NCI-H1105 (cell line): ENCODE measurements at places on chromosomes 3 and 15.

DNA sequence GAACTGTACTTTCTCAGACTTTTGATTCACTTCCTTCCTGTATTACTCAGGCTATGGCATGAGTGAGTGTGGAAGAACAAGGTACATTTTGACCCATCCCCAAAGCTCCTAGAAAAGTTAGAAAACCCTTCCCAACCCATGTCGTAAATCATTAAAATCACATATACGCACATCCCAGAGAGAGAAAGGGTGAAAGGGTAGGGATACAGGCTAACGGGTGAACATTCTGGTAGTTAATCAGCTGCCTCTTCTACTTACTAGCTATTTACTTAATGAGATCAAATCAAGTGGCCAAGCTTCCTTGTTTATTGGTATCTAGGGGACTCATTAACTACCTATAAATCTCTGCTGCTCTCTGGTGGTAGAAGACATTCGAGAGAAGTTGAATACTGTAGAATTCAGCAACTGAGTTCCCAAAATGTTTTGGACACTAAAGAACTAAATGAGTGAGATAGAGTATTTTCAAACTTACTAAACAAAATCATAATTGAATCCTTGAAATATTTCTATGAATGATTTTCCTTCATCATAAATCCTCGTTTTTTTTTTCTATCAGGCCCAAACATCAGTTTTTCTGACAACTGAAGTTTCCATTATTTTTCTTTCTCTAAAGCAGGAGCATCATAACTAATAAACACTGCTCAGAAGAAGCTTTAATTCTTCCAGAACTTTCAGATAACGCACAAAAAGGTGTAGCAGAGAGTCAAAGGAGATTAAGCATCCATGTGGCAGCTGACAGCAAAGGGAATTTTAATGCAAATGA lies 124.2 kb downstream of the IMPG2 start:
- DNase-seq: peak; percentile 52

GRCh38 chr3:177554895-177555759 lies 357.8 kb upstream of the TBL1XR1 start:
- DNase-seq: no peak

DNA sequence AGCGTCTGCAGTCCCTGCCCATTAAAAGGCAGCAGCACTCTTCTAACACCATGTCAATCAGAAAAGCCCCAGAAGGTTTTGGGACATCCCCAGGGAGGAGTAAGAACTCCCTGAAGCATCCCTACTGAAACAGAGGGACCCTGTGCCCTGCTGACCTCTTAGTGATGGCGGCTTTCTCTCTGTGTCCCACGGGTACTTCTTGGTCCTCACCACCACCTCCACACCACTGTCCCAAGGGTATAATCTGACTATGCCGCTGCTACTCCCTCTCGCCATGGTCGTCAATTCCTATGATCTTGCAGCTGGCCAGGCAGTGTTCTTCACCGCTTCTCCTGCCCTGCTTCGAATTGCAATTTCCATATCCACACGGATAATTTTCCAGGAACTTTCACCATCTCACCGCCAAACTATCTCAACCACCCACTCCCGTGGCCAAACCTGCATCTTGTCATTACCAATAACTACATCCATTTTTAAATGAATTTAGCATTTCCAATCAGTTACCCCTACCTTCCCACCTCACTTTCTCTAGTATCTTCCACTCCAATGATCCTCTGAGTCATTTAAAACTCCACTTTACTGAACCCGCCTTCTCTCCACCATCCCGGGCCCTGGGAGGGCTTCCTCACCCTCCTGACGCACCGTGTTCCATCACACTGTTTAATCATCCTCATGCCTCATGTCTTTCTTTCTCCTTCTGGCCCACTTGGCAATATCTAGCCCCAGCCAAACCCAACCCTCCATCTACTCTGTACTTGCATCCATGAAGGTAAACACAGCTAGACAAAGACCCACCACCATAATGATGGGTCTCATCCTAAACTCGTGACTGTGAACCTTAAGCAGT lies 23.7 kb downstream of the PRR23E start:
- no peak for DNase-seq

GRCh38 chr15:101338502-101339057 lies 43.5 kb upstream of the SNRPA1 start:
- DNase-seq: no peak

DNA sequence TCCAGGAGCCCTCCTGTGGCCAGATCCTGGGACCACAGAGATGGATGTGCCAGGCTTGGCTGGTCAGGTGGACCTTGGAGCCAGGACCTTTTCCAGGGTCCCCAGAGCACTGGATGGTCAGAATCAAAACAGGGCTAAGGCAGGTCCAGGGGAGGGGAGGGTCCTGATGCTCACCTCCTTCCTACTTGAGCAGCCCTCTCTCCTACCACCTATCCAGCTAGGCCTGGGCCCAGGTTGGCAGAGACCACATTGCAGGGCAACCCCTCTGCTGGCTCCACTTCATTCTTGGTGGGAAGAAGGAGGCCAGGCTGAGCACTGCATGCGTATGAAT lies 28.5 kb upstream of the SFMBT1 start:
- no peak for DNase-seq

DNA sequence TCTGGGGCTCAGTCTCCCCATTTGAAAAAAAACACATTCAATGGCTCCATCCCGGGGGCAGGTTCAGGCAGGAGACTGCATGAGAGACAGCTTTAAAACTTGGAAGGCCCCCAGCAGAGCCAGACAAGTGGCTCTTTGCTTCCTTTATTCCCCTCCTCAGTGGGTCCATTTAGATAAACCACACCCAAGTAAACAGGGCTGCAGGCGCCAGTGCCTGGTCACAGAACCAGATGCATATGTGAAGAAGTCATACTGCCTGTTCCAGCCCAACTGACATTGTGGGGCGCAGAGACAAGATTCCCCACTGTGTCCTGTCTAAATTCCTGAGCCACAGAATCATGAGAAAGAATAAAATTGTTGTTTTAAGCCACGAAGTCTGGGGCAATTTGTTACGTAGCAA lies 9.0 kb downstream of the FBN1 start:
- DNase-seq: no peak
